ENCODE measurements at places on chromosomes 3 and 15.

- no peak for DNase-seq
These were observed 167.5 kb upstream of the TOPAZ1 start for GRCh38 chr3:44074181-44074580.

DNA sequence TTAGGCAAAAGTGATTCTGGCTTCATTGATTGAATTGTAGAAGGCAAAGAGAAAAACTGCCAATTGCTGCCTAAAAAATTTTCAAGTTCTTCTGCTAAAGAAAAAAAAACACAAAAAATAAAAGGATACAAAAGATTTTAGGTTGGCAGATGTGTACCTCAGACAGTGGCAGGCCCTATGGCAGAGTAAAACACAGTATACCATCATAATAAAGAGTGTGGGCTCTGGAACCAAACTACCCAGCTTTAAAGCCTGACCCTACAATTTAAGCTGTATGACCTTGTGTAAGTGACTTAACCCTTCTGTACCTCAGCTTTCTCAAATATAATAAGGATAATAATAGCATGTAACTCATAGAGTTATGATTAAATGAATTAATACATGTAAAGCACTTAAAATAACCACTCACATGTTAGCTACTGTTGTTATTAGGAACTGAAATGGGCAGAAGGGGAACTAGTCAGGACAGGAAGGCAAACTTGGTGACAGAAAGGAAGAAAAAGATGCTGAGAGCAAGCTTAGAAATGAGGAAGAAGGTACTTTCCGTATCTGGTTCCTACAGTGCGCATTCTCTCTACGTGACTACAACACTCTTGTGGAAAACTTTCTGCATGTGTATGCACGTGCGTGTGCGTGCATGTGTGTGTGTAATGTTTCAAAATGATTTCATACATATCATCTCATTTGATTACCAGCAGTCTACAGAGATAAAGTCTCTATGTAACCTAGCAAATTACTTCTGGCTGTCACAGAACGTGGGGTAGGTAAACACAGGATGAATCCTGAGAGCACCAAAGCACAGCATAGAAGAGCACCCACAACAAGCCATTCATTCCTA is 13.6 kb upstream of the GATM start:
- DNase-seq: peak; percentile 84

GRCh38 chr3:21056293-21056692 is 694.7 kb downstream of the ZNF385D start:
- no peak for DNase-seq

- DNase-seq: no peak
These were observed 280.6 kb downstream of the SATB1 start for GRCh38 chr3:18144571-18144970.

DNA sequence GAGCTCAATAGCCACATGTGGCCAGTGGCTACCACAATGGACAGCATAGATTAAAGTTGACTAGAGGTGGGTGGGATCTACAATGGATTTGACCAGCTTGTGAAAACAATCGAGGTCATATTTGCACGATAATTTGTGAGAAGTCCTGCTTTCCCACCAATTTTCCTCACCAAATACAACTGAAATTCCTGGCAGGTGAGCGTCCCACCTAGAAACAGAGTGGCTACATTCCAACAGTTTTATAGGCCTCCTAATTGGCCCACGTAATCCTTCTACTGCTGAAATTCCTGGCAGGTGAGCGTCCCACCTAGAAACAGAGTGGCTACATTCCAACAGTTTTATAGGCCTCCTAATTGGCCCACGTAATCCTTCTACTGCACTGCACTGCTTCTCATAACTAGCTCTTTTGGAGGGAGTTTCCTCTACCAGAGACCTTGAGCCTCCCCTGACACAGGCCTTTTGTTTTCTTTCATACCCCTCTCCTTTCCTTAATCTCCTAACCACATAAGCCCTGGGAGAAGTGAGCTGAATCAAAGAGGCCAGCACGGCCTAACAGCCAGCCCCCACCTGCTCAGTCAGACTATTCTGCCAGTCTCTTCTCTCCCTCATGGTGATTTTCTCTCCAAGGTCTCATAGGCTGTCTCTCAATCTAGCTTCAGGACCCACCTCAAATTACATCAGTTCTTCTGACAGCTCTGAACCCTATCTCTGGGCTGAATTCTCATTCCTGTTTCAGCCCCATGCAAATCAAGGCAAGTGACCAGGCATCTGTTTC is 80.2 kb downstream of the BFSP2 start:
- DNase-seq: no peak

DNA sequence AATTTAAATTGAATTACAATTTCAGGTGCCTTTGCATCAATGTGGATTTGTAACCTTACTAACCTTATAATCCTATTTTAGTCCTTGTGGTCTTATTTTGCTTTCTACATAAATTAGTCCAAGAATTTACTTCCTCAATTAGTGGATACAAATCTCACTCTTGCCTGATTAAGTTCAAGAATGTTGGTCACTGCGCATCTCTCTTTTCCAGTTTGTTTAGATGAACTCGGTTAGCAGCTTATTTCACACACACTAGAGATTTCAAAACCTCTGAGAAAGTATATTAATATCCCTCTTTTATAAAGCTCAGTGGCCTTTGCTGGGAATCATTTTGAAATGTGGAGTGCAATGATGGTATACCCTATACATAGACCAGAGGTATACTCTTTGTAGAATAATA is 243.4 kb downstream of the DTWD1 start:
- no peak for DNase-seq

Data from pons (tissue), 1 donor.